CD4-positive, alpha-beta T cell treated with Interleukin-10 for 1 hour (primary cell): ENCODE measurements at places on chromosomes 12 and 14.

GRCh38 chr12:28463396-28463795, 273.1 kb downstream of the CCDC91 start:
- DNase-seq, result no peak

- peak; percentile 26 for DNase-seq
Measured at GRCh38 chr12:75641031-75641780, 129.8 kb upstream of the KRR1 start.

- DNase-seq, result no peak
Measured at GRCh38 chr12:65508276-65509035, 230.0 kb downstream of the MSRB3 start.

GRCh38 chr12:106646472-106646871, 63.7 kb downstream of the RFX4 start:
- no peak for DNase-seq

- DNase-seq, result no peak
Measured at GRCh38 chr14:21038441-21039422, 3.4 kb upstream of the RNASE7 start.

DNA sequence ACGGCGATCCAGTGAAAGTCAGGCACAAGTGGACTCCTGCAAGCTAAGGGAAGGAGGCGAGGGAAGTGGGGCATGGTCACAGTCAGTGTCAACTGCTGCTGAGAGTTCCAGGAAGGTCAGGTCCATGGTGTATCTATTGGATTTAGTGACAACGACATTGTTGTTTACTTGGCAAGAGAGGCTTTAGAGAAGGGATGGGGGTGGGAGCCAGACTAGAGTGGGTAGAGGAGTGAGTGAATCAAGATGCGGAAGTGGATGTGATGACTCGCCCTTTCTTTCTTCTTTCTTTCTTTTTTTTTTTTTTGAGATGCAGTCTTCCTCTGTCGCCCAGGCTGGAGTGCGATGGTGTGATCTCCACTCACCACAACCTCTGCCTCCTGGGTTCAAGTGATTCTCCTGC, 12.5 kb downstream of the P2RX7 start:
- no peak for DNase-seq

DNA sequence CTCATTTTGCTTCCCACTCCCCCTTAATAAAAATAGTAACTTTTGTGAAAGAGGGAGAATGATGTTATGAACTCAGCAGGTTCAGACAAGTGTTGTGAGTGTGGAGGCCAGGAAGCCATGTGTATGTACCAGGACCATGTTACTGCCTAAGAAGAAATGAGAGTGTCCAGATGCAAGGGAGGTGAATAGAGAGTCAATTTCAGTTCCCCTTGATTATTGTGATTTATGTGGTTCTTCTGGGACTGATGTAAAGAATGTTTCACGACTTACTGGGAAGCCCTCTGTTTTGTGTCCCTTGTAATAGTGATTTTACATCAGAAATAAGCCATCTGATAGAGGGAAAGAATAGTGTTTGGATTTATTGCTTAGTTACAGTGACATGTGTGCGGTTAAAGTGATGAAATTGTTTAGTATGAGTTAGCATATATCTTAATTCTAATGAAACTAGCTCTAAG, 32.5 kb downstream of the FBXO34 start:
- no peak for DNase-seq

DNA sequence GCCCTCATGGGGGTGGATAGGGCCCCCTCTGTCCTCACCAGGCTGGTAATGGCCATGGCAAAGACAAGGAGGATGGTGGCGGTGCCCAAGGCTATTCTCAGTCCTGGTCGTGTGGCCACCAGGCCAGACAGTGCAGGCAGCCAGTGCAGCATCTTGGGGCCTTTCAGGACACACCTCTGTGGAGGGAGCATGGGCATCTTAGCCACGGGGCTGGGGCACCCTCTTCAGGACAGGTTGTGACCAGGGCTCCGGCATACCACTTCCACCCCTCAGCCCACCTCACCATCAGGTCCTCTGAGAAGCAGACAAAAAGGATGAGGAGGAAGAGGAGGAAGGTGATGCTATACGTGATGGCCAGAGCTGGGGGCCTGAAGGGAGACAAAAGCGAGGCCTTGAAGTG, 10.8 kb downstream of the ADCY4 start:
- DNase-seq, result no peak

- DNase-seq, result no peak
Measured at GRCh38 chr14:85416771-85417170, 113.2 kb upstream of the FLRT2 start.

GRCh38 chr12:49261721-49262120, 3.2 kb upstream of the TUBA1C start:
- no peak for DNase-seq

DNA sequence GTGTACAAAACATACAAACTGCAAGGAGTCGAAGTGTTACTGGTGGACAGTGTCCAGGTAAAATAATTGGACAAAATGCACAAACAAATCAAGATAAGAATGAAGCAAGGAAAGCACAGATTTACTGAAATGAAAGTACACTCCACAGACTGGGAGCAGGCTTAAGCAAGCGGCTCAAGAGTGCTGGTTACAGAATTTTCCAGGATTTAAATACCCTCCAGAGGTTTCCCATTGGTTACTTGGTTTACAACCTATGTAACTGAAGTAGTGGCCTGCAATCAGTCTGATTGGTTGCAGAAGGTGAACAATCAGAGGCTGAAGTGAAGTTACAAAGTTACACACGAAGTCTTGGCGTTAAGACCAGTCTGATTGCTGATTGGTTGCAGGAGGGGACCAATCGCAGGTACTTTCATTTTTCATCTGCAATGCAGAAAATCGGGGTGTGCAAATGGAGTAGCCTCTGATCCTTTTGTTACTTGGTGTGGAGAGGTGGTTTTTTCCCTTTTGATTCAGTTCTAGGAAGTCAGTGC, 11.6 kb upstream of the SCN8A start:
- no peak for DNase-seq

GRCh38 chr12:92085736-92086040, 60.0 kb downstream of the BTG1 start:
- no peak for DNase-seq

- DNase-seq, result no peak
Measured at GRCh38 chr12:76962099-76962498, 83.3 kb upstream of the CSRP2 start.

DNA sequence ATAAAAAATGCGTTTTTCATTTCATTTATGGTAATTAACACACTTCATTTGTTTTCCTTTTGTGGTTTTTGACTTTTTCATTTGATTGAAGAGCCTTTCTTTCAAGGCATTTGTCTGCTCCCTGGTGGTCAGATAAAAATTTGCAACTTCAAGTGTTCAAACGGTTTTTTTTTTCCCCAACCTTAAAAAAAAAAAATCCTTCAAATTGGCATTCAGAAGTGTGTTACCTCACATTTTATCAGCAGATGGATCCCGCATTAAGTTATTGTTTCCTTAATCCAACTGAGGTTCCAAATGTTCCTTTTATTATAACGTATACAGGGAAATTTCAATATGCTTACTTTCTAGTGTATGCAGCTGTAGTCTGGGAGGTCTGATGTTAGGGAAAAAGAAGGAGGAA, 47.2 kb downstream of the MYF5 start:
- no peak for DNase-seq

GRCh38 chr12:10211101-10211939, 1.4 kb upstream of the GABARAPL1 start:
- DNase-seq, result no peak

DNA sequence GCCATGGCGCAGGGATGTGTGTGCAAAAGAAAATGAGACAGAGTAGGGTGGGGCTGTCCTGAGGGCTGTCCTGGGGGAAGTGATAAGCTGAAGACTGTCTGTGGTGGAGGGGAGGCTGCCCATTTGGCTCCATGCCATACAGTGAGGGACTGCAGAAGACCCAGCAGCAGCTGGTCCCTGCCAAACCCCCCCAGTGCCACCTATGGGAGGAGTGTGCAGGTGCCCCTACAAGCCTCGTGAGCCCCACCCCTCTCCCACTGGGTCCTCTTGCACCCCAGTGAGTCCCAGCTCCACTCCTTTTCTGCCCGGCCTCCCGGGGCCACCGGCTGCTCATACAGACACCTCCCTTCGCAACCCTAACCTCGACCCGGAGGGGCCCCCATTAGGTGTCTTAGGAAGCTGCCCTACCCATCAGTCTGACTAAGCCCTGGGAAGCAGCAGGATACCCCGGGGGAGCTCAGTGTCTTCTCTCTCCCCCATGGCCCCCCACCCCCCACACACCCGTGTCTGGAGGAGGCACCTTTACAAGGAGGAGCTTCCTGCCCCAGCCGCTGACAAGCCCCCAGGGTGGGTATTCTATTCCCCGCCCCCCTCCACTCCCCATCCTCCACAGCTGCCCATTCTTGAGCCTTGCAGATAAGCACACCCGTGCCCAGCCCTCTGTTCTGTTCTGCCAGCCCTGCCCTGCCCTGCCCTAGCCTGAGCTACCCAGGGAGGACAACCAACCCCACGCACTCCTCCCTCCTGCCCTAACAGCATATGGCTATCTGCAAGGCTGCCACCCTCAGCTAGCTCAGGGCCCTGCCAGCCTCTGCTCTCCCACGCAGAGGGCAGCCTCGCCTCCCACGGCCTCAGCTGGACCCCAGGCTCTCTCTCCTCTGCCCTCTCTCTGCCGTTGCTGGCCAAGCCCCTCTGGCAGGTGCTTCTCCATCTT, 41.9 kb downstream of the SLC6A12 start:
- DNase-seq, result no peak

GRCh38 chr14:75519826-75520728, 2.2 kb upstream of the BATF start:
- no peak for DNase-seq

GRCh38 chr12:72275526-72275925, 3.4 kb downstream of the TRHDE start:
- DNase-seq, result no peak

GRCh38 chr12:122523280-122523679, 3.5 kb downstream of the RSRC2 start:
- no peak for DNase-seq

- no peak for DNase-seq
Measured at GRCh38 chr12:69339999-69340398, 8.2 kb upstream of the LYZ start.

DNA sequence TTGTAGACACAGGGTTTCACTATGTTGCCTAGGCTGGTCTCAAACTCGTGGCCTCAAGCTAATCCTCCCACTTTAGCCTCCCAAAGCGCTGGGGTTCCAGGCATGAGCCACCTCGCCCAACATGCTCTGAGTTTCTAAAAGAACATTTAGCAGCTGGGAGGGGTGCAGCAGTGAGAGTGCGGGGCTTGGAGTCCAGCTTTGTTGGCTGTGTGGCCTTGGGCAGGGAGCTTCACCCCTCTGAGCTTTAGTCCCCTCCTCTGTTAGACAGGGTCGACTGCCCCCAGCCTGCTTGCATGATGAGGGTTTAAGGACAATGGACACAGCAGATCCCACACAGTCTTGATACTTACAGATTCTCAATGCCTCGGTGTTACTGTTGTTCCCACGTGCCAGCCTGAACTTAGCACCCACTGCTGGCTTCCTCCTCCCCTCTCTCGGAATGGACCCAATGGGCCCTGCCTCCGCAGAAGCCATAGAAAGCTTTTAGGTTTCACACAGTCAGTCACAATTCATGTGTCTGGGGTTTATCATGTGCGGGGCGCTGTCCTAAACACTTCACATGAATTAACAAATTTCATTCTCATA, 54.6 kb downstream of the PSMA6 start:
- DNase-seq, result no peak

- no peak for DNase-seq
Measured at GRCh38 chr12:128619263-128619662, 204.5 kb downstream of the SLC15A4 start.

- no peak for DNase-seq
Measured at GRCh38 chr12:23581913-23582312, 367.6 kb downstream of the SOX5 start.

DNA sequence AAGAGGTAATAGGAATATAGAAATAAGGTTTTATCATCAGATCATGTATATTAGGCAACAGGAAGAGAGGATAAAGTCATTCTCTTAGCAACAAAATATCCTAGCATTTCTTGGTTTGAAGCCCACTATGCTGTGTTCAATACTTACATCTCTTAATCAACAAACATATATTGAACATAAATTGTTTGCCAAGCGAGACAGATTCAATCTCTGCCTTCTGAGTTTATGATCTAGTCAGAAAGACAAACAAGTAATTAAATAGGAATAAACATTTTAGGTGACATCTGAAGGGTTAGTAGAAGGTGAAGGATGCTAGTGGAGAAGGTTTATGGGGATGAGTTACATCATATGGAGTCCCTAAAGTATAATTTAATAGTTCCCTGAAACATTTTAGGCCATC, 54.8 kb downstream of the PPHLN1 start:
- no peak for DNase-seq

GRCh38 chr12:113171543-113171942, 13.7 kb downstream of the DDX54 start:
- DNase-seq, result no peak

DNA sequence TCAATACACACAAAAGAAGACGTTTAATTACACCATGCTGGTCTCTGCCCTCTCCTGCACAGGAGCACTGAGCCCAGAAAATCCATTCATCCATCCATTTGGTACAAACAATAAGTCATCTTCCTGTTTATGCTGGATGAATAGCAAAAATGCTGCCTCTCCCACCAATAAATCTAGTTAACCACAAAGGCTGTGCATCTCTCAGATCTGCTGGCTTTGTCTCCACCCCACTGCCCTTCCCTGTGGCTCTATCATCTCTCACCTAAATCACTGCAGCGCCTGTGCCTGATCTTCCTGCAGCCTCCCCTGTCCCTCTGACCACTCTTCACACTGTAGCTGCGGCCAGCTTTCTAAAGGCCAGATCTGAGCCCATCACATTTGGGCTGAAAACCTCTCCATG, 72.9 kb upstream of the DDX11 start:
- no peak for DNase-seq

DNA sequence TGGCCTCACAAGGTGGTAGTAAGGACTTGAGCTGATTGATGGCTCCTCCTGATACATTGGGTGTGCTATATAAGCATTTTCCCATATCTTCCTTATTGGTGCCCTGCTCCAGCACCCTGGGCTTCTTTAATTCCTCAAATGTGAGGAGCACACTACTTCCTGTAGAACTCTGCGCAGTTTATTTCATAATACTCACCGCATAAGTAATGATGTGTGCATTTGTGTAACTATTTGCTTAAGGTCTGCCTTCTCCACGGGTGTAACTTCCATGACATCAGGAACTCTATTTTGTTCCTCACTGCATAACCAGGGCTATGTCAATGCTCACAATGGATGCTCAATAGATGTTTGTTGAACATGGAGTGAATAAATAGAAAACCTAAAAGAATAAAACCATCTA, 392.2 kb downstream of the SEC23A start:
- DNase-seq, result no peak

- DNase-seq, result no peak
Measured at GRCh38 chr14:60273956-60274355, 24.9 kb downstream of the PPM1A start.

- DNase-seq, result no peak
Measured at GRCh38 chr12:26318661-26319068, 123.3 kb downstream of the SSPN start.

- DNase-seq, result no peak
Measured at GRCh38 chr14:81819344-81819743, 285.7 kb upstream of the SEL1L start.
